ENCODE measurements at places on chromosomes 7 and 10. TPM values are rescaled to one million over a fixed set of nuclear protein-coding genes. Genes with fewer than 3 reads are reported as not detected.
A peak's percentile ranks its signal among the peaks of the same experiment; 100 is the strongest.

- DNase-seq, result no peak
- H3K36me3 ChIP-seq, result no peaks in the 10 kb centered on the region
- H3K4me3 ChIP-seq, result no peak overlapping the region
- no peaks in the 10 kb centered on the region for H3K4me1 ChIP-seq
- H3K27me3 ChIP-seq, result no peaks in the 10 kb centered on the region
- no peak overlapping the region for H3K27ac ChIP-seq
Observed at GRCh38 chr10:15684768-15685167, 35.0 kb downstream of the ITGA8 start.

NPC1L1 gene
- not detected for total RNA-seq

NPSR1 gene
- not detected for total RNA-seq

GRCh38 chr7:151999424-152000090, 25.9 kb upstream of the GALNT11 start:
- no peak for DNase-seq
- H3K27me3 ChIP-seq, result no peaks in the 10 kb centered on the region
- no peak overlapping the region for H3K27ac ChIP-seq
- H3K36me3 ChIP-seq, result no peaks in the 10 kb centered on the region
- H3K4me1 ChIP-seq, result no peaks in the 10 kb centered on the region
- H3K4me3 ChIP-seq, result no peak overlapping the region

DNA sequence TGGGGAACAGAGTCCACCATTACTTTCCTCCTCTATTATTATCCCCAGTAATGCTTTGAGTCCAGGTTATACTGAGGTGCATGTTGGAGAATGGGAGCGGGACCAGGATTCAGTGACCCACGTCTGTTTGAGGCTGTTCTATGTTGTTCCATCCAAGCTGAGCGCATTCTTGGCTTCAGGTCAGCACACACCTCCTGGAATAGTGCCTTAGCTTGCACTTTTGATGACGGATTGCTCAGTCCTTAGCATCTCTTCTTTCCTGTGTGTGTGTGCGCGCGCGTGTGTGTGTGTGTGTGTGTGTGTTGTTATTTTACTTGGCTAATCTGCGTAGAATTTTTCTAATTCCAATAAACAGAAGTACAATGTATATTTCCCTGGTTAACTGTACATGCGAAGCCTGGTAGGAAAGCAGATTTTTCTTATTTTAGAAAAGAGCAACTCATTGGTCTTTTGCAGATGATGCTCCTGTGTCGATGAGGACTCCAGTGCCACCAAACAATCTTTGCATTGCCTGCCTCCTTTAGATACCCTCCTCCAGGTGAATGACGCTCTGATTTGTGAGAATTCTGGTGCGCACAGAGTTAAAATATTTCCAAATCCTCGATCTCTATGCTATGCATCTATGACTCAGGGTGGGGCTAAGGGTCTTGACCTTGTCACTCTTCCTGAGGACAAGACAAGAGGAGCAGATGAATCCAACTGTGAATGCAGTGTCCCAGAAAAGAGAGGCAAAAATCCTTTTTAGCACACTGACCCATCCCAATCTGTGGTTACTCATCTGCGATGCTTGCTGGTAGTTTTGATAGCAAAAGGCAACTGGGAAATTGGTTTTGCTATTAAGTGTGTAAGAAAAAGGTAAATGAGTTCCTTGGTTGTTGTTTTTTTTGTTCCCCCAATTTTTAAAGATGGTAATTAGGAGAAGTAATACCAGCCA, 13.3 kb upstream of the CELF2 start:
- no peaks in the 10 kb centered on the region for H3K27me3 ChIP-seq
- no peak for DNase-seq
- H3K36me3 ChIP-seq, result no peaks in the 10 kb centered on the region

OPN4 gene
- total RNA-seq, result not detected

DNA sequence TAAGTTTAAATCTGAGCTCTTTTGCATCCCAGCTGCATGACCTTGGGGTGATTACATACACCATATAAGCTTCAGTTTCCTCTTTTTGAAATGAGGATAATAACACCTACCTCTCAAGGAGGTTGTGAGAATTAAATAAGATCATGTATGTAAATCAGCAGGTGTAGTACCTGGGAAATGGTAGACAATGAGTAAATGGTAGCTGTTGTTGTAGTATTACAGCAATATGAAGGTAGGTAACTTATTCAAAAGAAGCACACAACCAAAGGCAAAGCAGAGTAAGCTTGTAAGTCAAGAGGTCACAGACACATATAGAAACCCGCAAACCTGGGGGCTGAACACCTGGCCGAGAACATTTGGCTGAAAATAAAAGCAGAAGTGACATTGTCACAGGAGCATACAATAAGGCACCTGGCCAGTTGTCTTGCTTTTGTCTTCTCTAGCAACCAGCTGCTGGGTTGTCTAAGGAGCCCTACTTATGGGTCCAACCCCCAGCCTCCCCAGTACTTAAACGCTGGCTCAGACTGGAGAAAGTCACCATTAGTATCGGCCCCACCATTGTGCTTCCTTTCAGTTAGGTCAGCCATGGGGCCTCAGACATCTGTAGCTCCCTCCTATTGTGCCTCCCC, 203.6 kb upstream of the MKLN1 start:
- H3K4me3 ChIP-seq, result no peak overlapping the region
- DNase-seq, result no peak
- H3K27ac ChIP-seq, result no peak overlapping the region
- no peaks in the 10 kb centered on the region for H3K27me3 ChIP-seq

DNA sequence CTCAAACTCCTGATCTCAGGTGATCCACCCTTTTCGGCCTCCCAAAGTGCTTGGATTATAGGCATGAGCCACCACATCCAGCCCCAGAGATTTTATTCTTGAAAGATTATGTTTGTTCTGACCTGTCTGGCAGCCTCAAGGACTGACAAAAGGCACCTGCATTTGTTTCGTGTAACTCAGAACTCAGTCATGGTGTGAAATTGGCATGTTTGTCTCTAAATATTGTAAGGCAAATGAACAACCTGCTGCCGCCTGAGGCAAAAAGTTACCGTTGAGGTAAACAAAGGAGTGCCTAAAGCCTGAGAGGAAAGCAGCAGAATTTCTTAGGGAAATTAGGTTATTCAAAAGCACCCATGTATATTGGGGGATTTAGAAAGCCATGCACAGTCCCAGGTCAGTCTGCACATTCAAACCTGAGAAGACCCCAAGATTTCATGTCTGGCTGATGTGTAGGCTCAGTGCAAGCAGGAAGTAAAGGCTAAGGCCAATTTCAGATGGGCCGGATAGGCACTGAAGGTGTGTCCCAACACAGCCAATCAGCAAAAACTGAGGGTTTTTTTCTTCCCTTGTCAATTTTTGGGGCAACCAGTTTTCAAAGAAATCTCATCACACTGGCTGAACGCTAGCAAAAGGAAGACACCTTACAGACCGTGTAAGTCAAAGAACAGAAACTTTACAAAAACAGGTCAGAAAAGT, 33.3 kb upstream of the HHEX start:
- no peak overlapping the region for H3K27ac ChIP-seq
- H3K27me3 ChIP-seq, result no peaks in the 10 kb centered on the region
- H3K36me3 ChIP-seq, result peaks cover 30% of the 10 kb centered on the region
- H3K4me3 ChIP-seq, result no peak overlapping the region
- no peak for DNase-seq

- H3K27ac ChIP-seq, result no peak overlapping the region
- H3K4me1 ChIP-seq, result 0 out of 2 replicates have a peak, but pooled peaks cover 3% of the 10 kb centered on the region
- no peaks in the 10 kb centered on the region for H3K36me3 ChIP-seq
- H3K27me3 ChIP-seq, result no peaks in the 10 kb centered on the region
Observed at GRCh38 chr7:70376561-70377031, 755.3 kb upstream of the GALNT17 start.

DNA sequence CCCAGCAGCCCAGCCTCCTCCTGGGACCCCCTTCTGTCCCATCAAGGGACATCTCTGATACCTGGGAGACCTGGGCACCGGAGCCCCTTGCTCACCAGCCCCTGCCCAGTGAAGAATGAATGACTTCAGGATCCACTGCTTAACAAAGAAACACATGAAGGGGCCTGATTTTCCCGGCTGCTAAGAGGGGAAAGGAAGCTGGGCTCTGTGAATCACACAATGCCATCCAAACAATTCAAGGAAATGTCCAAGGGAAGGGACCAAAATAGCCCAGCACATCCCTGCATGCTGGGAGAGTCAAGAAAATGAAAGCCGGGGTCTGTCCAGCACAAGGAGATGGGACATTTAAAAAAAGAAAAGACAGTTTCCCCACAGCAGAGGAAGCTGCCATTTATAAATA, 128.7 kb upstream of the JCAD start:
- H3K27ac ChIP-seq, result no peak overlapping the region
- H3K4me1 ChIP-seq, result no peaks in the 10 kb centered on the region
- DNase-seq, result no peak

DNA sequence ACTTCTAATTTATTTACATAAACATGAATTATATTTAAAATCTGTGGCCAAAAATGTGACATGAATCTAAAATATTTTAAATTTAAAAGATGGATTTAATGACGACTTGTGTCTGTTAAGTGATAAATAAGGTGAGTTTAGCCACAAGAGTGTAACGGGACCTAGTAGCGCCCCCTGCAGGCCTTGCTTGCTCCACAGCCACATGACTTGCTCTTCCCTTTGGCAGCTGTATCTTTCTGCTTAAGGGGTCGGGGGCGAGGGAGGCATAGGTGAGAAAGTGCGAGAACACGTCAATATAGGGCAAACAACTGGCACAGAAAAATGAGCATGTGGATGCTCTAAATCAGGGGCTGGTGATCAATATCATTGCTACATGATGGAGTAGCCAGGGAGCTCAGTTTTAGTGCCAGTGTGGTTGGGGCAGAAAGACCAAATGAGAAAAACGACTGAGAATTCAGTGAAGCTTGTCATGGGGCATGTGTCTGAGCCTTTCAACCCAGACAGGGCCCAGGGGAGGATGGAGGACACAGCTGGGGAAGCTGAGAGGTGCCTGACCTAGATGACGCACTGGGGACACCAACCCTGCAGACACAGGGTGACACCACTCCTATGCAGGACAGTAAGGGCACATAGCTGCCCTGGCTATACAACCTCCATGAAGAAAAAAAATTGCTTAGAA, 49.8 kb downstream of the PAXIP1 start:
- no peak overlapping the region for H3K27ac ChIP-seq
- peaks cover 60% of the 10 kb centered on the region for H3K36me3 ChIP-seq
- no peaks in the 10 kb centered on the region for H3K4me1 ChIP-seq
- no peaks in the 10 kb centered on the region for H3K27me3 ChIP-seq
- DNase-seq, result peak; percentile 90

GRCh38 chr10:77977016-77977415, 50.5 kb upstream of the DLG5 start:
- H3K27me3 ChIP-seq, result no peaks in the 10 kb centered on the region
- peaks cover 50% of the 10 kb centered on the region for H3K36me3 ChIP-seq
- DNase-seq, result no peak
- H3K27ac ChIP-seq, result no peak overlapping the region
- H3K4me1 ChIP-seq, result no peaks in the 10 kb centered on the region
- no peak overlapping the region for H3K4me3 ChIP-seq

- H3K27me3 ChIP-seq, result no peaks in the 10 kb centered on the region
- no peak overlapping the region for H3K4me3 ChIP-seq
- no peak for DNase-seq
- no peaks in the 10 kb centered on the region for H3K36me3 ChIP-seq
Observed at GRCh38 chr10:91528080-91528479, 104.8 kb downstream of the PPP1R3C start.

DNA sequence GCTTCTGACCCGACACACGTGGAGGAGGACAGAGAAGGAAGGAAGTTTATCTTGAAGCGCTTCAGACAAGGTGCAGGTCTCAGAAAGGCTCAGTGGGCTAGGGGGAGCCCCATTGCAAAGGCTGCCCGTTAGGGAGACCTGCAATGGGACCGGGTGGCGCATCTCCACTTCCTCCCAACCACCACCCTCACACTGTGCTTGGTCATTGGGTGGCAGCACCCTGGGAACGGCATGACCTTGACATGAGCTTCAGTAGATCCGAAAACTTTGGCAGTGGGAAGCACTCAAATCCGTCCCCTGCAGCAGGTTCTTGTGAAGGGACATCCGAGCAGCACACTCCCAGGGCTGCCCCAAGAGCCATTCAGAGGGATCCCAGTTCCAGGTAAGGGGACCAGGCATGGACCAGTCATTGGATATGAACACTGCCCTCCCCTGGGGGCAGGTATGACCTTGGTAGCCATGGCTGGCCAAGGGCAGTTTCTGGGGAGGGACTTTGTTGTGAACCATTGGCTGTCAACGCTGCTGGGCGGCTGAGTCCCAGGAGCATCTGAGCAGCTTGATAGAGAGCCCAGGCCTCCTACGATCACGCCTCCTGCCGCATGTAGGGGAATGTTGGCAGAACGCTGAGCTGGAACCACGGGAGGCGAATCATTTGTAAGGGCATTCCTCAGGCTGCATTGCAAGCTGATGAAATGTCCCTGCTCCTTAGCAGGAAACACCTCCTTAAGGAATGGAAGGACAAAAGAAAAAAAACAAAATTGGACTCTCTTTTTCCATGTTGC, 31.7 kb downstream of the GALNTL5 start:
- H3K27me3 ChIP-seq, result no peaks in the 10 kb centered on the region
- no peak overlapping the region for H3K4me3 ChIP-seq
- DNase-seq, result no peak
- H3K36me3 ChIP-seq, result no peaks in the 10 kb centered on the region
- no peaks in the 10 kb centered on the region for H3K4me1 ChIP-seq

GFRA1 gene
- 2.0 TPM for total RNA-seq

LDB3 gene
- total RNA-seq, result 0.43 TPM

- DNase-seq, result no peak
- no peaks in the 10 kb centered on the region for H3K4me1 ChIP-seq
- H3K4me3 ChIP-seq, result no peak overlapping the region
Observed at GRCh38 chr7:116545411-116545993, 20.7 kb downstream of the CAV1 start.

SLC35B4 gene
- 41.5 TPM for total RNA-seq

- no peak overlapping the region for H3K27ac ChIP-seq
- no peak overlapping the region for H3K4me3 ChIP-seq
- DNase-seq, result no peak
- no peaks in the 10 kb centered on the region for H3K27me3 ChIP-seq
- H3K36me3 ChIP-seq, result peaks cover 13% of the 10 kb centered on the region
Observed at GRCh38 chr7:152967958-152968357, 208.4 kb downstream of the ACTR3B start.

DNA sequence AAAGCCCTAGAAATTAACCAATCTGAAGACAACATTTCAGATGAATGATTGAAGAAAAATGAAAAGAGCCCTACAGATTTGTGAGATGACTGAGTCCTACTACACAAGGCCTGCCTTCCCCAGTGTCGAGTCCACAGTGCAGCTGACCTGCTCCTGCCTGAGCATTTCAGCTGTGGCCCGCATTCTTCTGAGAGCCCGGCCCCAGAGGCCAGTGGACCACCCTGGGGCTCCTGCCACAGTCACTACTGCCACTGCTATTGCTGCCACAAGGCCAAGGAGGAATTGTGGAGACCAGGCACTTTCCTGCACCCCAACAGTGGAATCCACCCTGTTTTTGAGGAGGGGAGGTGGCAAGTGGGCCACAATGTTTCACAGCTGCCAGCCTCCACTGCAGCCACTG, 19.6 kb upstream of the ZNF735 start:
- H3K4me3 ChIP-seq, result no peak overlapping the region
- H3K36me3 ChIP-seq, result no peaks in the 10 kb centered on the region
- H3K27me3 ChIP-seq, result no peaks in the 10 kb centered on the region
- H3K27ac ChIP-seq, result no peak overlapping the region
